ENCODE measurements at places on chromosomes 7 and 10. TPM values are rescaled to one million over a fixed set of nuclear protein-coding genes. Genes with fewer than 3 reads are reported as not detected.

DNA sequence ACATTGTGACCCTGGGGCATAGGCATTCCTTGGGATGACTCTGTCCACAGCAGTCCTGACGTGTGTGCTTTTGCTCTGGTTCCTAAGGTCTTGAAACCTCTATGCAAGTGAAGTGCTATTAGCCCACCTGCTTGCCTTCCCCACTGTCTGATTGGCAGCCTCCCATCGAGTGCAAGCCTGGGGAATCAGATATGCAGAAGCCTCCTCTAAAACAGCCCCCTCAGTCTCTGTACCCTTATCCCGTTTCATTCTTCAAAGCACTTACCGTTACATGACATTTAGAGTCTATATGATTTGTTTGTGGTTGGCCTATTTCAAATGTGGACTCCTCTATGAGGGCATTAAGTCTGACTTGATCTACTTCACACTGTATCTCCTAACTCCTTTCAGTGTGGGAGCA is 4.3 kb downstream of the KIAA1217 start:
- H3K36me3 ChIP-seq, result no peaks in the 10 kb centered on the region
- H3K27me3 ChIP-seq, result peaks cover 22% of the 10 kb centered on the region

GRCh38 chr10:34359435-34359813 is 455.7 kb downstream of the PARD3 start:
- DNase-seq, result no peak
- H3K27me3 ChIP-seq, result peaks cover 2% of the 10 kb centered on the region
- no peak overlapping the region for H3K27ac ChIP-seq

Gene RBP3
- total RNA-seq, result not detected

GRCh38 chr10:21292763-21293517 is 232.5 kb downstream of the SKIDA1 start:
- no peaks in the 10 kb centered on the region for H3K4me1 ChIP-seq
- no peaks in the 10 kb centered on the region for H3K36me3 ChIP-seq
- no peak overlapping the region for H3K4me3 ChIP-seq

DNA sequence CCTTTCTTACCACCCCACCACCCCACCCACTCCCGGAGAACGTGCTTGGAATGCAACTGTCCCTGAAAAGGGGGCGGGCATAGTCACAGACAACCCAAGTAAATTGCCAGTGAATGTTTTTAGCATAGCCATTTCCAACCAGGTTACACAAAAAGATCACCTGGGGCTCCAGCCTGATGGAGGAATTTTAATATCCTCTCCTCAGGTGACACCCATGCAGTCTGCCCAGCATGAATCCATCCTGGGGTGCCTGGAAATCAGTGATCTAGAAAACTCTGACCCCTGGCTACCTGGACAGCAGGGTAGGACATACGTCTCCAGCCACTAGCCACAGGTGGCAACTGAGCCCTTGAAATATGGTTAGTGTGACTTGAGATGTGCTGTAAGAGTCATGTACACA is 61.1 kb downstream of the SORBS1 start:
- peaks cover 4% of the 10 kb centered on the region for H3K4me1 ChIP-seq
- no peaks in the 10 kb centered on the region for H3K36me3 ChIP-seq
- H3K27me3 ChIP-seq, result peaks cover 18% of the 10 kb centered on the region

- no peak for DNase-seq
- H3K27ac ChIP-seq, result no peak overlapping the region
- H3K4me1 ChIP-seq, result no peaks in the 10 kb centered on the region
- H3K36me3 ChIP-seq, result no peaks in the 10 kb centered on the region
- H3K4me3 ChIP-seq, result no peak overlapping the region
Measured at GRCh38 chr10:86666538-86666937, 1.8 kb upstream of the LDB3 start.

GRCh38 chr10:101466016-101466912 is 112.3 kb downstream of the BTRC start:
- H3K27ac ChIP-seq, result no peak overlapping the region
- H3K36me3 ChIP-seq, result no peaks in the 10 kb centered on the region
- H3K4me3 ChIP-seq, result no peak overlapping the region

DNA sequence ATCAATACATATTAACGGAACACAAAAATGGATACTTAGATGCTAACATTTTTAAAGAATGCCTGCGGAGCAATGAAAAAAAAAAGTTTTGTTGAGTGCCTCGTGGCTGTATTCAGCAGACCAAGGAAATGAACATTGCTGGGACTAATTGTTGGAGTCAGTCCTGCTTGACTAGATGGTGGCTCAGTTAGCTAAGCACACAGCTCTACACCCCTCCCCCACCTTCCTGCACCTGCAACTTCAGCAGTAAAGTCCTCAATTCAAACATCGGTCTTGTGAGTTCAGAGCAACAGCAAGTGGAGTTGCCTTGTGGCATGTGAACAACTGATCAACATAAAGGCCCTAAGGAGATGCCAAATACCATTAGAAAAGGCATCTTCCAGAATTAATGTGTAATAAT is 326.0 kb upstream of the NPSR1 start:
- H3K27ac ChIP-seq, result no peak overlapping the region
- no peaks in the 10 kb centered on the region for H3K4me1 ChIP-seq
- no peak for DNase-seq
- H3K4me3 ChIP-seq, result no peak overlapping the region
- H3K27me3 ChIP-seq, result no peaks in the 10 kb centered on the region

DNA sequence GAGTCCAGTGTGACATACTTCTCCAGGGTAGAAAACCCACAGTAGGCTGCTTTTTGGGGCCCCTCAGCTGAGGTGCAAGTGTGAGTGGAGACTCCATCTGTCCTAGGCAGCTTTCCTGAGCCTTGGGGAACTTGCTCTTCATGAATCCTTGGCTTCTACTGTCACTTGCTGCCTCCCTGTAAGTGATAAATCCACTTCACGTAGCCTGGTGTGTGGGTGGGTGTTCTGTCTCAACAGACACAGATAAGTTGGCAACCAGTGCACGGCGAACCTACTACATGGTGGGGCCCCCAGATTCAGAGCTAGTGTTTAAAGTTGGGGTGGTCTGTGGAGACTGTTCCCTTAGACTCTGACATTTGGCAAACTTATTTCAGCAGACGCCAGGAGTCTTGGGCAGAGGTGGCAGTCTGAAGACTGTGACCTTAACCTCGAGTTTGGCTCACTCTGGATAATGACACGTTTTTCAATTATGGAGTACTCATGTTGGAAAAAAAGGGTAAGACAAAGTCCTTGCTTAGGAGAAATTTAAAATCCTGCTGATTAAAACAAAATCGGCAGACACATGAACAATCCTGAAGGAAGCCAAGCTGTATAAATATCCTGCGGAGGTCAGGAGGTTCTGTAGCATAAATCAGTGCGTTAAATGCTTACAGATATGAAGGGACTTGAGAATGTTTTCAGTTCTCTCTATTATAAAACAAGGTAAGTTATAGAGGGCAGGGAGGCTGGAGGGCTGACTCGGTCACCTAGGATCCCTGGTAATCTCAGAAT is 376.9 kb downstream of the PHTF2 start:
- H3K27ac ChIP-seq, result no peak overlapping the region
- no peaks in the 10 kb centered on the region for H3K27me3 ChIP-seq
- no peaks in the 10 kb centered on the region for H3K36me3 ChIP-seq
- DNase-seq, result no peak

- no peaks in the 10 kb centered on the region for H3K4me1 ChIP-seq
- H3K4me3 ChIP-seq, result no peak overlapping the region
- no peaks in the 10 kb centered on the region for H3K27me3 ChIP-seq
Measured at GRCh38 chr7:90188281-90188680, 23.3 kb upstream of the STEAP2 start.

- H3K36me3 ChIP-seq, result no peaks in the 10 kb centered on the region
- H3K4me1 ChIP-seq, result no peaks in the 10 kb centered on the region
- no peak overlapping the region for H3K27ac ChIP-seq
- DNase-seq, result no peak
- H3K27me3 ChIP-seq, result no peaks in the 10 kb centered on the region
Measured at GRCh38 chr10:20990604-20991003, 93.5 kb upstream of the NEBL start.

Gene ACTL6B
- total RNA-seq, result not detected

- DNase-seq, result no peak
- H3K27me3 ChIP-seq, result no peaks in the 10 kb centered on the region
- H3K36me3 ChIP-seq, result peaks cover 29% of the 10 kb centered on the region
- peaks cover 16% of the 10 kb centered on the region for H3K4me1 ChIP-seq
Measured at GRCh38 chr7:137987018-137987349, 14.9 kb downstream of the CREB3L2 start.

Gene HECTD2
- 6.2 TPM for total RNA-seq

DNA sequence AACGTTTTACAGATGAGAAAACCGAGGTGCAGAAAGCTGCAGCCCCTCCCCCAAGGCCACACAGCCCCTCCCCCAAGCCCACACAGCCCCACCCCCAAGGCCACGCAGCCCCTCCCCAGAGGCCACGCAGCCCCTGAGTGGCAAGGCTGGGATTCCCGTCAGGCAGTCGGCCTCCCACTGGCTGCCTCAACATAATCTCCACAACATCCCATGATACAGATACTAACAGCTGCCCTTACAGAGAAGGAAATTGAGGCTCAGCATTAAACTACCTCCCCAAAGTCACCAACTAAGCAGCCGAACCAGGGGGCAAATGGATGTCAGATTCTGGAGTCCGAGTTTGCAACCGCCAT is 15.9 kb downstream of the SH3PXD2A start:
- DNase-seq, result no peak
- H3K27ac ChIP-seq, result no peak overlapping the region
- H3K4me3 ChIP-seq, result no peak overlapping the region
- H3K36me3 ChIP-seq, result no peaks in the 10 kb centered on the region
- peaks cover 4% of the 10 kb centered on the region for H3K27me3 ChIP-seq
- no peaks in the 10 kb centered on the region for H3K4me1 ChIP-seq

DNA sequence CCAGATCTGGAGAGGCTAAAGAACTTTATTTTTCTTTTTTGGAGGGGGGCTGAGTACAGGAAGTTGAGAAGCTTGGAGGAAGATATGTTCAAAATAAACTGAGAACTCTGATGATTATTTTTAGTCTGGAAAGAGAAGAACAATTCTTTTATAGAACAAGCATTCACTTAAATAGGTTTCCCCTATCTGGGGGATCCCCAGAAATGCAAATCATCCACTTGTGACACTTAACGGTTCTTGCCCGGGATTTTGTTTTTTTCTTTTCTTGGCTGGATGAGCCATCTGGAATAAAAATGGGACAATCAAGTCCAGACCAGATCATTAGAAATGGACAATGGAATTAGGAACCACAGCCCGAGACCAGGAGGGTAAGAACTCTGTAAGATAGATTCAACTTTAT is 95.9 kb upstream of the EGR2 start:
- peaks cover 13% of the 10 kb centered on the region for H3K27me3 ChIP-seq
- H3K27ac ChIP-seq, result no peak overlapping the region
- no peaks in the 10 kb centered on the region for H3K36me3 ChIP-seq
- no peak for DNase-seq

- no peaks in the 10 kb centered on the region for H3K27me3 ChIP-seq
- H3K27ac ChIP-seq, result no peak overlapping the region
- no peaks in the 10 kb centered on the region for H3K36me3 ChIP-seq
- H3K4me1 ChIP-seq, result peaks cover 7% of the 10 kb centered on the region
- no peak for DNase-seq
Measured at GRCh38 chr10:77043420-77043763, 594.2 kb downstream of the KCNMA1 start.

DNA sequence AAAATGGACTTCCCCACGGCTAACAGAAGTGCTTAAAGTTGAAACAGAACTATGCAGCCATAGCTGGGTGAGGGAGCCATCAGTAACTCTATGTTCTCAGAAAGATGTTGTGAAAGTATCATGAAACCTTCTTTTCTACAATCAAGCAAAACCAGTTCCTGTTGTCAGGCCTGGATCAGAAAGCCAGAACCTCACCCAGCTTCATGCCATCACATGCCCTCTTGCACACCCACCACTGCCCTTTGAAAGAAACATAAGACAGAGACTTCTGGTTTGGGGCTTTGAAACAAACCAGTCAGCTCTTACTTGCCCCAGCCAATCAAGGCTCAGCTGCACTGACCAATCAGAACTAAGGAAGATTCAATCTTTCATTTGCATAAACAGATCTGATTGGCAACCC is 230.8 kb upstream of the FERD3L start:
- no peak for DNase-seq
- H3K27me3 ChIP-seq, result no peaks in the 10 kb centered on the region
- H3K4me3 ChIP-seq, result no peak overlapping the region
- no peaks in the 10 kb centered on the region for H3K36me3 ChIP-seq
- H3K4me1 ChIP-seq, result no peaks in the 10 kb centered on the region

Gene CNPY4
- total RNA-seq, result 19.6 TPM

Gene SPAM1
- not detected for total RNA-seq

- H3K4me1 ChIP-seq, result no peaks in the 10 kb centered on the region
- no peak for DNase-seq
- H3K4me3 ChIP-seq, result no peak overlapping the region
- no peaks in the 10 kb centered on the region for H3K36me3 ChIP-seq
Measured at GRCh38 chr10:75743291-75743778, 311.9 kb downstream of the LRMDA start.

DNA sequence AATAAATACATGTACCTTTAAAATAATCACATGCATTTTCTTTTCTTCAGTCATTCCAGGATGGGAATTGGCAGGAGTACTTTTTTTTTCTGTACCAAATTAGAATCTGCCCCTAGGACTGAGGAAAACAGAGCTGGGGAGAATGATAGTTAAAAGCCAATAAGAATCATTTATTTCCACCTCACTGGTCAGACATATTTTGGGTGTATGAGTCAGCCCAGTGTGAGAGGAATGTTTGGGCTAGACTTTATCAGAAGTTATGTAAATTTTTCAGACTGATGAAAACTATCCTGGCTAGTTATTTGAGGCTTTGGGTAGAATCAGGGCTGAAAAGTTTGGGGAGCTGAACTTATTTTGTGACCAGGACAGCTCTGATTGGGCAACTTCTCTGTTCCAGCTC is 303.1 kb upstream of the NPSR1 start:
- no peaks in the 10 kb centered on the region for H3K36me3 ChIP-seq
- no peak for DNase-seq
- no peaks in the 10 kb centered on the region for H3K4me1 ChIP-seq
- no peak overlapping the region for H3K27ac ChIP-seq

DNA sequence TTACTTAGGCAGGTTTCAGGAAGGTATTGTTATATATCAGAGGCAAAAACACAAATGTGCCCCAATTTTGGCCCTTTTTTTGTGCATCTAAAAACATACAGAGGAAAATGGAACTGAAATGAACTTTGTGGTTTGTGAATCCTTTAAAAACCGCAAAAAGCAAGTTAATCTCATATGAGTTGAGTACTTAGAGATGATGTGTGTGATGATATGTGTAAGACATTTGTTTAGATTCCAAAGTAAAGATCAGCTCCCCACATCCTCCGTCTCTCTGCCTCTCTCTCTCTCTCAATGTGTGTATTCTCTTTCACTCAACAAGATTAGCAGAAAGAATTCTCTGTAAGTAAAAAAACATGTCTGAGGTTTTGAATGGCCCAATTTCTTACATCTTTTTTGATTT is 201.9 kb downstream of the MALRD1 start:
- H3K27me3 ChIP-seq, result no peaks in the 10 kb centered on the region
- H3K4me3 ChIP-seq, result no peak overlapping the region
- H3K27ac ChIP-seq, result no peak overlapping the region
- no peaks in the 10 kb centered on the region for H3K4me1 ChIP-seq
- DNase-seq, result no peak
- no peaks in the 10 kb centered on the region for H3K36me3 ChIP-seq

GRCh38 chr7:87330942-87331341 is 14.5 kb upstream of the CROT start:
- H3K36me3 ChIP-seq, result peaks cover 10% of the 10 kb centered on the region
- H3K4me3 ChIP-seq, result no peak overlapping the region
- DNase-seq, result no peak
- H3K4me1 ChIP-seq, result peaks cover 4% of the 10 kb centered on the region

Gene ZCWPW1
- 2.0 TPM for total RNA-seq

Measured in activated T-helper 1 cell treated with anti-CD3 and anti-CD28 coated beads, Interleukin-12 subunit alpha, Interleukin-12 subunit beta, Interleukin-2, Interleukin-4 antibody, amounts not matched to agents 30 ng/mL and 10 ng/mL and 1 ng/mL, durations not matched to agents 14 hours and 24 hours and 36 hours (primary cell).